ENCODE measurements at places on chromosomes 1 and 21.

- H3K4me3 ChIP-seq = no peak overlapping the region
- no peak overlapping the region for H3K27ac ChIP-seq
- H3K27me3 ChIP-seq = peaks cover 4% of the 10 kb centered on the region
- no peaks in the 10 kb centered on the region for H3K4me1 ChIP-seq
- no peak for DNase-seq
- H3K36me3 ChIP-seq = no peaks in the 10 kb centered on the region
These were observed 624.0 kb downstream of the NPHP4 start for GRCh38 chr1:5368201-5368600.

GRCh38 chr1:10672343-10673050, 123.9 kb downstream of the CASZ1 start:
- H3K36me3 ChIP-seq = no peaks in the 10 kb centered on the region
- peak overlapping the region; percentile 64 for H3K27ac ChIP-seq
- no peaks in the 10 kb centered on the region for H3K27me3 ChIP-seq
- H3K4me1 ChIP-seq = peaks cover 78% of the 10 kb centered on the region
- no peak for DNase-seq

GRCh38 chr1:48215222-48215621, 7.3 kb upstream of the SLC5A9 start:
- no peaks in the 10 kb centered on the region for H3K36me3 ChIP-seq
- H3K27ac ChIP-seq = no peak overlapping the region
- H3K4me1 ChIP-seq = peaks cover 7% of the 10 kb centered on the region
- no peaks in the 10 kb centered on the region for H3K27me3 ChIP-seq

GRCh38 chr1:244361764-244362473, 89.8 kb downstream of the ADSS2 start:
- peaks cover 3% of the 10 kb centered on the region for H3K4me1 ChIP-seq
- peak overlapping the region; percentile 12 for H3K27ac ChIP-seq
- H3K4me3 ChIP-seq = no peak overlapping the region
- H3K27me3 ChIP-seq = no peaks in the 10 kb centered on the region

DNA sequence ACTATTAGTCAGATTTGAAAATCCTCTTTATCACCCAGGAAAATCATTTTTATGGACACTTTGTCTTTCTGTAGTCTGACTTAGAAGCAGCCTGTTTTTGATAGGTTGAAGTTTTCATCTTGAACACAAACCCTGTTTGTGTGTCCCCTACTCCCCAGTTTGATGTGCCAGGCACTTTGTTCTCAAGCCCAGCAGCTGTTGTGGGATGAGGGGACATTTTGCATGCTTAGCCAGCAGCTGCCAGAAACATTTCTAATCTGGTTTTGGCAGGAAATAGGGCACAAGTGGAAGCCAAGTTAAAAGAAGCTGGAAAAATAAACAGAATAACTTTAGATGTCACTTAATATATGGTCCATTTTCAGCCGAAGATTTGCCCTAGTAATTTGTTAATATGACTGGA, 29.9 kb downstream of the ACTN2 start:
- no peak overlapping the region for H3K4me3 ChIP-seq
- no peak overlapping the region for H3K27ac ChIP-seq
- H3K36me3 ChIP-seq = no peaks in the 10 kb centered on the region
- H3K27me3 ChIP-seq = no peaks in the 10 kb centered on the region
- peaks cover 4% of the 10 kb centered on the region for H3K4me1 ChIP-seq
- DNase-seq = no peak

DNA sequence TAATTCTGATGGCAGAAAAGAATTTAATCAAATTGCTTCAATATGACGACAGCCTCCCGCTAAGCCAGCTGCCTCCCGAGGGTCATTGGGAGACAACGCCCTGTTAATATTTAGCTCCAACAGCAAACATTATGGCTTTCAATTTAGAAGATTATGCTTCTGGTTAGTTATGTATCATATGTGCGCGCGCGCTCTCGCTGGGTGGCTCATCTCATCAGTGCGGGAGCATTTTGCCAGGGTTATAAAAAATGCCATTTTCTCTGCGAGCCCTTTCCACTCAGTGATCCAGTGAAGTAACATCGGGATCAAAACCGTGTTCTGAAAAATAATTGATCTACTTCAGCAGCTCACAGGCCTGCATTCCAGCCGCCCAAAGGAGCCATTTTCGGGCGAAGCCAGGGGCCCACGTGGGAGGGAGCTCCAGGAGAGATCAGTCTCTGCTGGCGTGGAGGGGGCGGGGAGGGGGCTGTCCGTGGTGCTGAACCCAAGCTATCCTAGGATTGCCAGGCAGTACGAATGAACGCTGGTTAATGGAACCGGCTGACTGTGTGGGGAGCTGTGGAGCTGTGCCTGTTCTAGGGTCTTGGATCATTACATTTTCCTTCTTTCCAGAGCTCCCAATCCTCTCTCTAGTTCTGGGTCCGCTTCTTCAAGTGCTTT, 219.1 kb upstream of the ZC3H12A start:
- H3K4me1 ChIP-seq = no peaks in the 10 kb centered on the region
- H3K27me3 ChIP-seq = peaks cover 54% of the 10 kb centered on the region
- no peak for DNase-seq
- H3K27ac ChIP-seq = no peak overlapping the region
